ENCODE measurements at places on chromosomes 5 and 9.

DNA sequence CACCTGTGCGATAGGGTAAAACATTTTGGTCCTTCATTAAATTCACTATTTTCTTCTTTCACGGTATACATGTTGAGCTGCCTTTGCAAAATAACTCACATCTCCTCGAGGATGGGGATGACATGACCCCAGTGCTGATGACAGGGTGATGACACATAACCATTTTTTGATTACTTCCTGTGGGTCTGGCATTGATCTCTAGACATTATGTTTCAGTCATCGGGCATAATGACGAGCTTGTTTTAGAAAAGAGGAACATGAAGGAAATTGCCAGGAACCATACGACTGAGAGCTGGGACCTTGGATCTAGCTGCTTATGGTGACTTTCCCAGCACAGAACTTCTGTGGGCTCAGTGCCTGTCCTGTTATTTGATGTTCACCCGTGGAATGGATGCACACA is 25.2 kb downstream of the COL5A1 start:
- DNase-seq, result no peak

- DNase-seq, result no peak
Measured at GRCh38 chr5:157528036-157528632, 47.4 kb downstream of the ADAM19 start.

GRCh38 chr5:34870382-34870781 is 31.4 kb downstream of the TTC23L start:
- no peak for DNase-seq

- no peak for DNase-seq
Measured at GRCh38 chr9:37966412-37967013, 62.6 kb upstream of the SLC25A51 start.

DNA sequence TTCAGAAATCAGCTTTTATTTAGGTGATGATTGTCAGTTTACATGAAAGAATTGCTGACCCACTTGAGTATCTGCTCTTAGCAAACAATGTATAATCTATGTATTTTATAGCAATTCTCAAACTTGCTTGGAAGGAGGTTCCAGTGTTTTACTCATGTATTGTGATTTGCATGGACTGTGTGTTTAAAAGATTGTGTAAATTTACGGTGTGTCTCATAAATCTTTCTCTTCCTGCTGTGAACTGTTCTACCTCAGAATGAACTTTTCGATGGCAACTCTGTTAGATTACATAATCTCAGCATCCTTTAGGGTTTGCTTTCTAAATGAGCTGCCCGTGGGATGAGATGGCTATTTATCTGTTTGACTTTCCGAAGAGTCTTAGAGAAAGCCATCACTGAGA is 122.5 kb downstream of the MEF2C start:
- no peak for DNase-seq

DNA sequence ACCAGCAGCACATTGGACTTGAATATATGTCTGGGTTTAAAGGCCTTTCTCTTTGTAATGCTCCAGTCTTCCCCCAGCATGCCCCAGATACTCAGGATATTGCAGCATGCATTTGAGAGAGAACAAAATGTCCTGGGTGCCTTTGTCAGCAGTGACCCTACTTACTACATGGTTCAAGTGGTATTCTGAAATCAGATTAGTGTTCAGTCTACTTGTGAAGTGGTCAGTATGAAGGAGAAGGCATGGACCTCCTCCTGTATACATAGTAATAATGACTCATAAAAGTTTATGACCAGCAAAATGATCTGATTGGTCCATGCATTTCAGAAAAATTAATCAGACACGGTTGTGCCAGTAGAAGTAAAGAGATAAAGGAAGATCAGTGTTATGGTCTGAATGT is 25.4 kb downstream of the GPR21 start:
- DNase-seq, result no peak

GRCh38 chr5:104297076-104297475 is 734.5 kb upstream of the NUDT12 start:
- DNase-seq, result no peak

DNA sequence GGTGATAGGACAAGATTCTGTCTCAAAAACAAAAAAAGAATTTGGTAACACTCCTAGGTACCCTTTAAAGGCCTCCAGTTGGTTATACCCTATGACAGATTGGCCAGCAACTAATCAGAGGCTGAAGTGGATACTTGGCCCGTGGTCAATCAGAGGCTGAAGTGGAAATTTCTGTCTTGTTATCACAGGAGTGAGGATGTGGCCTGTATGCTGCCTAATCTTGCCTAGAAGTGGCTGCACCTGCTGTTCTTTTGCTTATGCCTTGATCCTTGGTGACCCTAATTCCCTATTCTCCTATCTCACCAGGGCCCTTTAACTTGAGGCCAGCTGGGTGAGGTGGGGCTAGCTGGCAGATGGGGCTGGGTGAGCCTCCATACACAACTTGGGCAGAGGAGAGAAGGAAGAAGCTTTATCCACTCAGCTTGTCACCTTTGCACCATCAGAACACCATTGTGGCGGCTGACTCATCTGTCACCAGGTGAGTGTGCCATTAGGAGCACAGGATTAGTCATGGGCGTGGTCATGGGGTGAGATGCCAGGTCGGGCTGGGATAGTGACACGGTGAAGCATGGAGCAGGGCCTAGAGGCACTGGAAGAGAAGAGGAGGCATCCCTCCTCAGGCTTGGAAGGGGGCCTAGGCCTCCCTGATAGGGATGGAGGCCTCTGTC is 41.5 kb downstream of the SAR1B start:
- no peak for DNase-seq

DNA sequence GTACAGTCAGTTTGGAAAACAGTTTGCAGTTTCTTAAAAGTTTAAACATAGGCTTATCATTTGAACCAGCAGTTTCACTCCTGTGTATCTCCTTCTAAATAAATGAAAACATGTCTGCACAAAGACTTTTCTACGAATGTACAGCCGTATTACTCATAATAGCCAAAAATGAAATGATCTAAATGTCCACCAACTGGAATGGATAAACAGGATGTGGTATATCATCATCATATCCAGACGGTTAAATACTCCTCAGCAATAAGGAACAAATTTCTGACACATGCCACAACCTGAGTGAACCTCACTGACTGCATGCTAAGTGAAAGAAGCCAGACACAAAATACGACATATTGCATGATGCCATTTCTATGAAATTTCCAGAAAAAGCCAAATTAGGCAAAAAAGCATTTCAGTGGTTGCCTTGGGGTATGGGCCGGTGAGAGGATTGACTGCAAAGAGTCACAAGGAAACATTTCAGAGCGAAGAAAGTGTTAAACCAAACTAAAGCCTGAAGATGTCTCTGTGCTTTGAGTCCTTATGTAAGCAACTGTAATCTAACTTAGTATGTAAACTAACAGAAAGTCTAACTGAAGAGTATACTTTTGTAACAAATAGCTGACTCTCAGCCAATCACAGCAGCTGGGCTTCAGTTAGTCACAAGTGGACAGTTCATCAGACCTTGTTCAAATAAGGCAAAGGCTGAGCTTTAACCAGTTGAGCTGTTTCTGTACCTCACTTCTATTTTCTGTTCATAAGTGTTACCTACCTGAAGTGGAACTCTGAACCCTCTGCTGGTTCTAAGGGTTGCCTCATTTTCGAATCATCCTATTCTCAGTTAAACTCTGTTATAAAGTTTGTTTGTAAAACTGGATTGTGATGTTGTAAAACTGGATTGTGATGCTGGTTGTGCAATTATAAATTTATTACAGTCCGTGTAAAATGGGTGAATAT is 65.2 kb downstream of the TRIO start:
- no peak for DNase-seq

DNA sequence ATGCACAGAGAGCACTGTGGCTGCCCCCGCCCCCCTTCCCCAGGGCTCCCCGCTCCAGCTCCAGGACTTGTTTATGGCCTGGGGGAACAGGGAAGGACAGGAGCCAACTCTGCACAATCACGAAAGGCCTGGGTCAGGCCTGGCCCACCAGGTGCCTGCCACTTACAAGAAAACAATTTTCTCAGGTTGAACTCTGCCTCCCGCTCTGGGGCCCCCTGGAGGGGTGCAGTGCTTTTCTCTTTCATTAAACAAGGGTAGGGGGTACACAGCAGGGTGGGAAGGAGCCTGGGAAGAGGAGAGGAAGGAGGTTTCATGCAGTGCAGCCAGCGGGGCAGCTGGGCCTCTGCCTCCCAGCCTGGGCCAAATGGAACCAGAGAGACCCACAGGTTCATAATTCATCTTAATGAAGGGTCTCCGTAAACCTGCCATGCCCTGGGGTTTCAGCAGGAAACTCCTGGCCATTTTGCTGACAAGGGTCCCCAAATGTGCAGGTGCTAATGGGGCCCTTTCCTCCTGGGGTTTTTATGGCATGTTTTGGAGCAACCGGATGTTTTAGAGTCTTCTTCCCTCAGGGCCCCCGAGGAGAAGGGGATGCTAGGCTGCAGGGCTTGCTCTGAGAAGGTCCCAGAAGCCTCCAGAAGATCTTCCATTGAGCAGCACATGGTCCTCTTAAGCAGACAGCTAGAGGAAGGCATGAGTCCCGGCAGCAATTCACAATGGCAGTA is 219.8 kb downstream of the SLIT3 start:
- no peak for DNase-seq

DNA sequence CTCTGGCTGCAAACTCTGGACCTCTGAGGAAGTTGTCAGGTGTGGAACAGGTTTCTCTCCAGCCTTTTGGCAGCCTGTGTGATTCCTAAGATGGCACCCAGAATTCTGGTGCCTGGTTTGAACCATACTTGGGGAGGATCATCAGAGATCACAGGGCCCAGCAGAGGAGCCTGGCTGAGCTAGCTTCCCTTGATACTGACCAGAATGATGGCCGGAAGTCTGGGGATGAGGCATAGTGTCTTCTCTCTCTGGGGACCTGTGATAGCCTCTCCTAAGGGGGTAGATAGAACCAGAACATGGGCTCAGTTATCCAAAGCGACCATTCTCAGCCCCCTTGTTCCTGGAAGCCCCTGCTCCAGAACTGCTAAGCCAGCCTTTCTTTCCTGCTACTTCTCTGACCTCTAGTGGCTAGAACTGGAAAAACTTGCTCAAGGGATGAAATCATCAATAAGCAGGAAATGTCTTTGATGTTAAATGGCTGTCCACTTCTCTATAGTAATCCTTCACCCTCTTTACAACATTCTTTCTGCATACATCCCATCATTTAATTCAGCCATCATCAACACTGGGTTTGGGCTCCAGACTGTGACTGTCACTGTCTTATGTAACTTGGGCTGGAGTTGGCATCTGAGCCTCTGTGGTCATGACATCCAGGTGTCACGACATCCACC is 55.1 kb downstream of the C9orf152 start:
- no peak for DNase-seq

DNA sequence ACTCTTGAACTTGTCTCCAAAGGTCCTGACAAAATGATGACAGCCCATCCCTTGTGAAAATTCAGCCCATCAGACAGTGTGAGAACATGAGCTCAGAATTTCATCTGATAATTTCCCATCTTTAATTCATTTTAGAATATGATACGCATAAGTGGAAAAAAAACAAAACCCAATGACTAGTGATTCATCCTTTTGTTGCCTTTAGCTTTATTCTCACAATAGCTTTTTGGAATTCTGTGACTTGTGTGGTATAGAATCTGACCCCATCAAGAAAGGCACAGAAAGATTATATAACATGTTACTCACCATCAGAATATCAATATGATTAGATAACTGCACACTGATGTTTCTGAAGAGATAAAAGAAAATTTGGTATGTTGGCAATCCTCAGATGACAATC is 16.1 kb upstream of the TMED7 start:
- no peak for DNase-seq
